ENCODE measurements at places on chromosomes 16 and 17.

GRCh38 chr16:75459691-75460090 is 4.8 kb downstream of the TMEM170A start:
- DNase-seq, result no peak

GRCh38 chr17:67675481-67675880 is 42.3 kb upstream of the NOL11 start:
- DNase-seq, result no peak

GRCh38 chr16:75251280-75252048 is at the start of gene BCAR1:
Gene BCAR1 (minus strand): TSS chr16:75251624. CDS start chr16:75251482, 142 bp downstream.
- DNase-seq, result peak; percentile 62

GRCh38 chr16:578870-579405 is 9.2 kb downstream of the PIGQ start:
- DNase-seq, result no peak

- no peak for DNase-seq
These were observed 30.5 kb downstream of the HS3ST2 start for GRCh38 chr16:22844416-22844815.
